ENCODE measurements at places on chromosomes 12 and 14.

GRCh38 chr14:36091096-36091495 is 85.4 kb downstream of the PTCSC3 start:
- peak; percentile 93 for DNase-seq

- peak; percentile 84 for DNase-seq
Measured at GRCh38 chr12:1758887-1759286, 61.5 kb upstream of the LRTM2 start.

DNA sequence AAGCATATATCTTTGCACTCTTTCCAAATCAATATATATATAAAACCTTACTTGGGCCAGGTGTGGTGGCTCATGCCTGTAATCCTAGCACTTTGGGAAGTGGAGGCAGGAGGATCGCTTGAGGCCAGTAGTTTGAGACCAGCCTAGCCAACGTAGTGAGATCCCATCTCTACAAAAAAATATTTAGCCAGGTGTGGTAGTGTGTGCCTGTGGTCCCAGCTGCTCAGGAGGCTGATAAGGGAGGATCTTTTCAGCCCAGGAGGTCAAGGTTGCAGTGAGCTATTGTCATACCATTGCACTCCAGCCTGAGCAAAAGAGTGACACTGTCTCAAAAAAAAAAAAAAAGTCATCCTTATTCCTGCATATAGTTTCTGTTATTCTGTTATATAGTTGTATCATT is 14.4 kb downstream of the OS9 start:
- DNase-seq, result no peak

GRCh38 chr14:33279865-33280264 is 341.2 kb downstream of the NPAS3 start:
- no peak for DNase-seq

- DNase-seq, result peak; percentile 13
Measured at GRCh38 chr14:105525861-105526775, at the start of gene TMEM121. Gene TMEM121, plus strand, starts transcription at chr14:105526583. Its CDS starts 2,252 bp downstream, at chr14:105528835.

- DNase-seq, result no peak
Measured at GRCh38 chr12:98419081-98419794, 96.2 kb upstream of the TMPO start.

- DNase-seq, result no peak
Measured at GRCh38 chr12:46942579-46942978, 116.8 kb upstream of the SLC38A4 start.

- DNase-seq, result no peak
Measured at GRCh38 chr14:32007755-32008362, 69.2 kb upstream of the ARHGAP5 start.

Data from foreskin melanocyte (primary cell).